ENCODE measurements at places on chromosomes 5 and 9. TPM values are rescaled to one million over a fixed set of nuclear protein-coding genes. Genes with fewer than 3 reads are reported as not detected.

The BRINP1 gene
- total RNA-seq, result not detected

The GPR150 gene
- total RNA-seq, result 0.27 TPM

DNA sequence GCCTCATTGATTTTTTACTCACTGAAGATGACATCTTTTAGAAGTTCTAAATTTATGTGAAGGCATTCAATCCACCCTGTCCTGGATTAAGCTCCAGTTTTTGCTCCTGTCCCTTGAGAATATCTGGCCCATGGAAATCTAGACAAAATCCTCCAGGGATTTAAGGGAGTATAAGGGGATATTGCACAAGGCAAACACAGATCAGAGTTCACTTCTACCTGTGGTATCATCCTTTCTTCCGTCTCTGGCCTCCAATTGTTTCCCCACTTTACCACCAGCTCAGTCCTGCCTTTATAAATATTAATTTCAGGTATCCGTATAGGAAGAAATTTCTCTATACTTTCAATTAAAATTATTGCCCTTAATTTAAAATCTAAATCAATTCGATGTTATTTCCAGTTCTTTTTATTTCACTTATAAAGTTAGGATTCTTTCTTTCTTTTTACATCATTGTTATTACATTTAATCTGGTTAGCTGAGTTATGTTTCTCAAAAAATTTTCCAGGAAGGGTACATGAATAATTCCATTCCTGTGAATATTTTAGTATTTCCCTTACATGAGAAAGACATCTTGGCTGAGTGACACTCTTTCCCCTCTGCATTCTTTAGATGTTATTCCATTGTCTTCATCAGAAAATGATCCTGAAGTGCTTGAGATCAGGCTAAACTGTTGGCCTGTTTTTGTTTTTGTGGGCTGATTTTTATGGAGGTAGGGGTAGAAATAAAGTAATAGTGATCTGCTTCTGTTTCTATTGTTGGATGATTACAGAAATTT lies 194.3 kb upstream of the MAP3K1 start:
- no peak for DNase-seq

The FBP2 gene
- total RNA-seq, result not detected

- no peak for DNase-seq
Measured at GRCh38 chr5:93359296-93359959, 221.6 kb downstream of the NR2F1-AS1 start.

GRCh38 chr9:34409154-34409553 lies 32.5 kb upstream of the MYORG start:
- no peak for DNase-seq

DNA sequence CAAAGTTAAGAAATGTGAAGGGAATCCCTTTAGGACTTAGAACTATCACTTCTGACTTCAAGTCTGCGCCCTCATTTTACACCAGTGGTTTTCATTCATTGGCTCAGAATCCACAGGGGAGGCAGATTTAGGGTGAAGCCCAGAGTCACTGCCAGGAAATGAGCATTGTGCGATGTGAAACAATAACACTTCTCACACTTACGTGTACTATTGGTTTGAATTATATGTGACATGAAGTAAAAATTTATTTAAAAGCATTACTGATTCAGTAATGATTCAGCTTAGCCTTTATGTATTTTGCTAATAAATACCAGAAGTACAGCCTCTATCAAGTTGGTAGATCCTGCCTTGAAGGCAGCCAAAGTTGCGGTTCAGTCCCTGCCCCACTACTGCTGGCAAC lies 98.6 kb downstream of the PAM start:
- DNase-seq, result no peak

DNA sequence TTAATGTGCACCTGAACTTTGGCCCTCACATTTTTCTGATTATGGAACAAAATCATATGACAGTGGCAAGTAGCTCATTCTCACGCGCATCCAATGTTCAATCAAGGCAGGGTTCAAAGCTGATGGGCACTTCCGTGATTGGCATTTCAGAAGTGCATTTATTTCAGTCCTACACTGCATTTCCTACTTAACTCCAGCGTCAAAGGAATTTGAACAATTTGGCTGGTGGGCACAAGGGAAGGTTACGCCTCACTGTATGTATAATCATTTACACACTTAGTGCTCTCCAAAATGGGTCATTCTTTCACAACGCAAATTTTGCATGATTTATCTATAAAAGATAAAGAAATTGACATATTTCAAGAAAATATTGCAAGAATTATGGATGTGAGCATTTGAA lies 167.9 kb upstream of the VLDLR start:
- no peak for DNase-seq

DNA sequence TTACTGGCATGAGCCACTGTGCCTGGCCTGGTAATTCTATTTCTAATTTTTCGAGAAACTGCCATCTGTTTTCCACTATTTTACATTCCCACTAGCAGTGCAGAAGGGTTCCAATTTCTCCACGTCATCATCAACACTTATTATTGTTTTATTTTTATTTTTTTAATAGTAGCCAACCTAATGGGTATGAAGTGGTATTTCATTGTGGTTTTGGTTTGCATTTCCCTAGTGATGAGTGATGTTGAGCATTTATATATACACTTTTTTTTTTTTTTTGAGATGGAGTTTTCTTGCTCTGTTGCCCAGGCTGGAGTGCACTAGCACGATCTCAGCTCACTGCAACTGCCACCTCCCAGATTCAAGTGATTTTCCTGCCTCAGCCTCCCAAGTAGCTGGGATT lies 28.3 kb downstream of the WWC1 start:
- no peak for DNase-seq

The ADAMTS12 gene
- not detected for total RNA-seq

- no peak for DNase-seq
Measured at GRCh38 chr9:100111235-100111634, 12.2 kb downstream of the INVS start.

GRCh38 chr5:133890314-133890713 lies 78.1 kb downstream of the C5orf15 start:
- no peak for DNase-seq

The EXOSC2 gene
- total RNA-seq, result 55.5 TPM

DNA sequence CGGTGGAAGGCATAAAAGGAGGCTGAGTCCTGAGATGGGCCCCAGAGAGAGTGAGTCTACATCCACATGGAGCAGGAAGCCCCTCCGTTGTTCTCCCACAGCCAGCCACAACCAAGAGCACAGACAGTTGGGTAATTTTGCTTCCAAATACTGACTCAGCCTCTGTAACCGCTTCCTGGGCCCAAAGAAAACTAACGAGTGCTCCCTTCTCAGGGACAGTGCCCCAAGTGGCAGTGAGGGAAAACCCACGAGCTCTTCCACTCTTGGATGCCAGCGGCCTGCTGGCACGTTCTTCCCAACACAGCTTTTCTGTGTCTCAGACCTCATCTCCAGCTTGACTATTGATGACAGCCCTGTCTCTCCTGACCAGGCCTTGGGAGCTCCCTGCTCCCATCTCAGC lies 207.6 kb downstream of the FSTL4 start:
- DNase-seq, result no peak

DNA sequence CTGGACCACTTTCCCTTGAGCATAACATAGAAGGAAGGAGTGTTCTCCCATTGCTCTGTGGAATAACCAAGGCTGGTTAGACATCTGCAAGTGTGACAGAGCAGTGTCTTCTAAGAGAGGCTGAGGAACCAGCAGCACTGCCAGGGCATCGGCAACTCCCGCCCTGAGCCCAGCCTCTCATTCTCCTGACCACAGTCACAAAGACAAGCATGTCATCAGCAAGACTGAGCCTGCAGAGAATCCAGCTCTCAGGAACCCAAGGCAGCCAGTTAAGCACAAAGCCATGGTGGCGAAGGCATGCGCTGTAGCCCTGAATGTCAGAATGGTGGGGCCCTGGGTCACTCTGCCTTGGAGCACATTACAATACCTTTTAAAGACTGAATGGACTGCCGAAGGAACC lies 253.9 kb downstream of the AGTPBP1 start:
- DNase-seq, result no peak

The IRGM gene
- total RNA-seq, result 1.6 TPM

- DNase-seq, result no peak
Measured at GRCh38 chr5:68219161-68219816, 3.7 kb downstream of the PIK3R1 start.

- DNase-seq, result no peak
Measured at GRCh38 chr9:99303177-99303576, 81.1 kb downstream of the SEC61B start.

GRCh38 chr5:21895766-21896350 lies 957.3 kb downstream of the CDH12 start:
- no peak for DNase-seq

The CERCAM gene
- total RNA-seq, result 3.8 TPM

- DNase-seq, result no peak
Measured at GRCh38 chr5:103207011-103207410, 51.6 kb upstream of the MACIR start.

GRCh38 chr9:75188756-75189155 lies 100.4 kb downstream of the OSTF1 start:
- DNase-seq, result no peak

DNA sequence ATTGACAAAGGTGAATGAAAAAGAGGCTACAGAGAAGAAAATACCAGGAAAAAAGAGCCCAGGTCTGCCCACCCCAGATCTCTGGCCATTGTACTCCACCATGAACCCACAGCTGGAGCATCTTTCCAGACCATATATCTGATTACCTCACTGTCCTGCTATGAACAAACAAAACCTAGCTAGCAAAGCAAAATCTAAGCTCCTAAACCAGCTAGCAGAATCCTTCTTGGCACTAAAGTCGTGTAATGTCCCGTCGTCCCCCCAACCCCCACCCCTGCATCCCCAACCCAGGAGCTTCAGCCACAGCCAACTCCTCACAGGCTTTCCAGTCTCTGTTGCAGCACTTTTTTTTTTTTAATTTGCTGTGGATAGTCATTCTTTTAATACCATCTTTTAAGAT lies 2.5 kb downstream of the C1QTNF3 start:
- DNase-seq, result no peak

DNA sequence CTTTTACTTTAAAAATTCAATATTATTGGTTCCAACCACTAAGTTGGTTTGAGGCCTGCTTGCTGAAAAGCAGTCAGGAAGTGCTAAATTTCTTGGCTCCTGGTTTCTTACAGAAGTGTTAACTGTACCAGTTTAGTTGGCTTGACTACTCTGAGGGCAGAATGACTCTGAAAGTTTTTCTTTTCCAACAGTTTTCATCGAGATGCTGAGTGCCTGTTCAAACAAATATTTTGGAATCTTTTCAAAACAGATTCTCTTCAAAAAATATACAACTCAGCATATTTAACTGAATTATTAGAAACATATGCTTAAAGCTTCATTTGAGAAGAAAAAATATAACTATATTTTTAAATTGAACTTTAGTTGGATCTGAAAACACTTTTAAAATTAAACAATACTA lies 37.0 kb downstream of the SLC38A9 start:
- no peak for DNase-seq

GRCh38 chr5:10801931-10802666 lies 41.1 kb upstream of the DAP start:
- no peak for DNase-seq

DNA sequence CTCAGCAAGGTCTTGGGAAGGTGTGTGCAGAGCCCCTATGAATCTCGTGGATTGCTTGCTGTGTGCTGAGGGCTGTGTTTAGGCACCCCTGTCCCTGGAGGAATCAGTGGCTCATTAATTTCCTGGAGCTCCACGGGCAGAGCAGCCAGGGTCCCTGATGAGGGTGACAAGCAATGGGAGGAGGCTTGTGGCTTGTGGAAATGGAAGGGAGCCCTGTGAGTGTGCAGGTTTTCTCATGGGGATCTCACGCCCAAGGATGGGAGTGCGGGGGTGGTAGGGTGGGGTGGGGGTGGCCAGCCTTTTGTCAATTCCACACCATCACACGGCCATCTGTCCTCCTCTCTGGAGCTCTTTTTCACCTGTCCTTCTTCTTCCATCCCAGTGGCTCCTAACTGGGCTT lies 25.3 kb downstream of the PHF2 start:
- DNase-seq, result no peak

The AGGF1 gene
- total RNA-seq, result 25.6 TPM

- DNase-seq, result no peak
Measured at GRCh38 chr9:97972753-97973152, 10.4 kb upstream of the ANP32B start.

The SLC45A2 gene
- total RNA-seq, result not detected

DNA sequence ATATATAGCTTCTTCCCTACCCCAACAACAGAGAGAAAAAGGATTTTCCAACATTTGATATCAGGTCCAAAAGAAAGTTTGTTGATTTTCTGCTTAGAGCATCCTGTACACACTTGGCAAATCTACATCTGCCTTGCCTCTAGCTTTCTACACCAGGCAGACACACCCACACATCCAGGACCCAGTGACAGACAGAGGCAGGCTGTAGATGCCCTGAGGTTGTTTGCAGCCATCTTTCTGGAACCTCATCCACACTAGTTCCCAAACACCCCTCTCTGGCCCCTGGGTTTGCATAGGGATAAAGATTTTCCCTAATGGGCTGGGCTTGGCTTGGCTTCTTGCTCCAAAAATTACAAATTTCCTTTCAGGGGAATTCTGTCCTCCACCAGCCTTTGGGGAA lies 138.2 kb upstream of the FST start:
- DNase-seq, result no peak

The NPR3 gene
- not detected for total RNA-seq

DNA sequence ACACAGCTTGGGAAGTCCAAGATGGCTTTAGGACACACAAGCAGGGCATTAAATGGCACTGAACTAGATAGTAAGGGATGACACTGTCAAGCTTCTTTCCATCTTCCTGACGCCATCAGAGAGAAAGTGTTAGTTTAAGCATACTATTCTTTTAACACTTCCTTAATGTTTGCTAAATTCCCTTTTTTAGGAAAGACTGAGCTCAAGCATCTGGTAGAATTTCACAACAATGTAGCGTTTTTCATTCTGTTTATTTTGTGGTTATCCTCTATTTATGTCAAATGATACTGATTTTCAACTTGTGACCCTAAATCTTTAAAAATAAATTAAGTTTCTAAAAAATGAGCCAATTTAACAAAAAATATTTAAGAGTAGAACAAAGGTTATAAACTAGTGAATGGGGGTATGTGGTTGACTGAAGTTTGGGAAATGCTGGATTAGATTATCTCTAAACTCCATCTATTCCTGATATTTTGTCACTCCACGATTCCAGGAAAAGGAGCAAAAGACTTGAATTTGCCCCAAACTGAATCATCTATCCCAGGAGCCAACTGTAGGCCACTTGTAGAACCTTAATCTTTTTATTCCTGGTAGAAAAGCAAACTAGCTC lies 147.4 kb upstream of the KLF9 start:
- DNase-seq, result no peak

DNA sequence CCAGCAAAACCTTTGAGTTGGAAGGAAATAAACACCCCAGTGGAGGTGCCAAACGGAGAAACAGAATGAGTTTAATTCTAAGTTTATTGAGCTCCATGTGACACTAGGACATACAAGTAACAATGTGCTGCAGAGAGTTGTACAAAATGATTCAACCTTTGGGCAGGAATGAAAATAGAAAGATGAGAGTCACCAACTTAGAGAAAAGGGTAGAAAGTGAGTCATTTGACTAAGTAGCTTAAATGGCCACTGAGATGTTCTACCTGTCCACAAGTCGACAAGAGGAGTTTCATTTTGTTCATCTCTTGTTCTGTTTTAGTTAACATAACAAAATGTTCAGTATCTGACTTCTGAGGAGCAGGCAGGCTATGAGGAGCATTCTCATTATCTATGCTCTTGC lies 284.7 kb downstream of the NR2F1-AS1 start:
- no peak for DNase-seq

GRCh38 chr9:127221695-127222094 lies 42.9 kb upstream of the GARNL3 start:
- no peak for DNase-seq

The GLRA1 gene
- not detected for total RNA-seq

GRCh38 chr9:114112778-114113584 lies 13.9 kb upstream of the KIF12 start:
- no peak for DNase-seq
